Jurkat, Clone E6-1 (cell line): ENCODE measurements at places on chromosomes 16 and 17.

- no peak for DNase-seq
These were observed 6.6 kb downstream of the RIPOR1 start for GRCh38 chr16:67535201-67535600.

- DNase-seq, result no peak
These were observed 38.7 kb upstream of the SLC38A10 start for GRCh38 chr17:81333616-81334368.

- no peak for DNase-seq
These were observed 1.3 kb downstream of the ZNF652 start for GRCh38 chr17:49360796-49361128.

DNA sequence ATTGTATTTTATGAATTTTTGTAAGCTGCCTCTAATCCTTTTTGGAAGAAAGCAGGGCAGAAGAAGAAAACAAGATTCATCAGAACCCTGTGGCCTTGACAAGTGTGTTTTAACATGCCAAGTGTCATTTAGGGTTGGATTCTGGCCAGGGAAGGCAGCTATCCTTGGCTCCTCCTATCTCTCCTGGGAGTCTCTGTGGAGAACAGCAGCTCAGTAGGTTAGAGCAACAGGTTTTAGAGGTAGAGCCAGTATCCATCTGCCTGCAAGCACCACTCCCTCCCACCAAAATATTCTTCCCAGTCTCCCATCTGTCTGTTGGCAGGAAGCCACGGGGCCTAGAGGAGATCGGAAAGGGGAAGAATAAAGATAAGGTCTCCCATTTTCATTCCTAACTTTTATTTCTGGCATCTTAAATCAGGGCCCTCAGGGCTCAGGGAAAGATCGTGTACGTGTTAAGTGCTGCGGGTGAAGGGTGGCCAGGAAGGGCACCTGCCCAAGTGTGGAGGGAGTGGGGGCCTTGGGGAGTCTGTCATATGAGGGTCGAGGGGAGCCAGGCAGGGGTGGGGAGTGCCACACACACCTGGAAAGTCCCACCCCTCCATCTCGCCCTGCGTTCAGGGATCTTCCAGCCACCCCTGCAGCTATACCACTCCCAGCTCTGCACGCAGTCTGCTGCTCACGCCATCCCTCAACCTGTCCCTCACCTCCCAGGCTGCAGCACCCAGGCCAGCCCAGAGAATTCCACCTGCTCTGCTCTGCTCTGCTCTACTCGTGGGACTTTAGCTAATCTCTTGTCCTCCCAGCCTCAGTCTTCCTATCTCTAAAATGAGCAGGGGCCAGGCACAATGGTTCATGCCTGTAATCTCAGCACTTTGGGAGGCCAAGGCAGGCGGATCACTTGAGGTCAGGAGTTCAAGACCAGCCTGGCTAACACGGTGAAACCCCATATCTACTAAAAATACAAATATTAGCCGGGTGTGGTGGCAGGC lies 17.1 kb upstream of the CPSF4L start:
- no peak for DNase-seq

DNA sequence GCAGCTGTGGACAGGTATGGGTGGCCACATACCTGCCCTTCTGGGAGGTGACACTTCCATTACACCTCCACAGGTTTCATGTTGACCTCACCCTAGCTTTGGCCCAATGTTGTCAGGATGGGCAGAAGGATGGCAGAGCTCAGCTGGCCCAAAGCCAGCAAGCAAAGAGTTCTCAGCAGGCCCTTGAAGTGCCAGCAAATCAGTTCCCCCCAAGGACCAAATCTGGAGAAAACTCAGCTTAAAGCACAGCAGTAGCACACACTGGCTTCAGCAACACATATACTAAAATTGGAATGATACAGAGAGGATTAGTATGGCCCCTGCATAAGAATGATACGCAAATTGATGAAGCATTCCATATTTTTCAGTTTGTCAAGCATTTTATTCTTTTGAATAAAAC lies 13.4 kb downstream of the ARL4D start:
- DNase-seq, result no peak

GRCh38 chr17:49878931-49879904 lies 31.3 kb upstream of the TAC4 start:
- DNase-seq, result no peak

GRCh38 chr16:58345574-58346354 lies 46.5 kb upstream of the GINS3 start:
- no peak for DNase-seq

- DNase-seq, result no peak
These were observed 806 bp upstream of the SMIM5 start for GRCh38 chr17:75632428-75632827.

DNA sequence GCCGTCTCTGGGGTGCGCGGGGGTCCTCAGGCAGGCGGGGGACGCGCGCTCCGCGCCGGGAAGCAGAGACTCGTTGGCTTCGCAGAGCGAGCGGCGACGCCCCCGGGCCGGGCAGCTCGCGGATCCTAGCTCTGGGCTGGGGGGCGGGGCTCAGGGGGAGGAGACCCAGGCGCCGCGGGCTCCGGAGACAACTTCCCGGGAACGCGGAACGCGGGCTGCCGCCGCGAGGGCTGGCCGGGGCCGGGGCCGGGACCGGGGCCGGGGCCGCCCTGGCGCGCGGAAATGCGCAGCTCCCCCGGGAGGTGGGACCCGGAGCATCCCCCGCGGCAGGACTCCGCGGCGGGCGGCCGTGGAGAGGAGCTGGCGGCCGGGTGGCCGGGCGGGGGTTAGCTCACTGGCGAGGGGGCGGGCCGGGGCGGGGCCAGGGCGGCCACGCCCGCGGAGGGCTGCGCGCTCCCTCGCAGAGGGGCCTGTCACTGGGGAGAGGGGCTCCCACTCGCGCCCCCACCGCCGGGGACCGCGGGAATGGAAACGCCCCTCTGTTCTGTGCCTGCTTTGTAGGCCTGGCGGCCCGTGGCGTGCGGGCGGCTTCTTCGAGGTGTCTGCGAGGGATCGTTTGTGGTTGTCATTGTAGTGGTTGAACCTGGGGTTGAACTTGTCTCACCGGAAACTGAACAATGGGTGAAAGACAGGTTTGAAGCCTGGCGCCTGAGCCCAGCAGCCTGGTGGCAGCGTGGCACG lies at the start of gene GAS7:
TSS of gene GAS7 (minus strand) at position 98 of the 741 bp plus-strand sequence.
- peak; percentile 97 for DNase-seq
